CD4-positive, alpha-beta T cell treated with Interleukin-21 for 1 hour (primary cell): ENCODE measurements at places on chromosomes 4 and X.

DNA sequence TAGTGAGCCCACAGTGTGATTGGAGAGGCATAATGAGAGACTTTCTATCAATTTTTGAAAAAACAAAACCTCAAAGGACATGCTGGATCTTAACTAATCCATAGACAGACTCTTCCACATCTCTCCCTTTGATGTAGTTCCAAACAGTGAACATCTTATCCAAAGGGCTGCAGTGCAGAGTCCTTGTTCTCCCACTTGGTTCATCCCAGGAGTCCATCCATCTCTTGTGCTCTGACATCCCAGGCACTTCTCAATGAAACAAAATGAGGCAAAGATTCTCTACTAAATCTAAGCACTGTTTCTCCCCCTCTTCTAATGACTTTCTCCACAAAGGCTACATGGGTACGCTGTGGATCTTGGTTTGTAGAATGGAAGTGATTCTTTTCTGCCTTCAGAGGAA lies 8.3 kb downstream of the SHROOM3 start:
- no peak for DNase-seq

DNA sequence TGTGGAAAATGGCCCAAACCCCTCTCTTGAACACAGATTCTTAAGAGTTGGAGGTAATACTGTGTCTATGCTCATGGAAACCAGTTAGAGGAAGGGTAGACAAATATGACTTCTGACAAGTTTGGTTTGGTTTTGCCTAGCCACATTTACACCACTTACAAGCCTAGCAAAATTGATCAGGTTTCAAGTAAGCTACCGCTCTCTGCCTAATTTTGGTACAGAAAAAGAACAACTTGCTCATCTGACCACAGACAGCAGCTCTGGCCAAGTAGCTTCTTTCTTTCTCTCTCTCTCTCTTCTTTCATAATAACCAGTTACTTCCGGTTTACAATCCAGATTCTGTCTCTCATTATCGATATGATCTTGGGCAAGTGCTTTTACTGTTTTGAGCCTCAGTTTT lies 260.0 kb downstream of the GLUD2 start:
- DNase-seq, result no peak

- DNase-seq, result no peak
Observed at GRCh38 chr4:78186597-78187543, 129.7 kb downstream of the FRAS1 start.

- no peak for DNase-seq
Observed at GRCh38 chrX:115023139-115023538, 5.7 kb upstream of the IL13RA2 start.

GRCh38 chr4:7101692-7102515 lies 34.0 kb upstream of the GRPEL1 start:
- peak; percentile 57 for DNase-seq

- DNase-seq, result peak; percentile 44
Observed at GRCh38 chrX:129755779-129756650, 17.2 kb downstream of the XPNPEP2 start.
